Naive thymus-derived CD8-positive, alpha-beta T cell (primary cell): ENCODE measurements at places on chromosomes 7 and 10. TPM values are rescaled to one million over a fixed set of nuclear protein-coding genes. Genes with fewer than 3 reads are reported as not detected.

UNCX gene
- total RNA-seq: not detected

TIMM23B gene
- 30.1 TPM for total RNA-seq

SAP25 gene
- total RNA-seq: 102 TPM

DNA sequence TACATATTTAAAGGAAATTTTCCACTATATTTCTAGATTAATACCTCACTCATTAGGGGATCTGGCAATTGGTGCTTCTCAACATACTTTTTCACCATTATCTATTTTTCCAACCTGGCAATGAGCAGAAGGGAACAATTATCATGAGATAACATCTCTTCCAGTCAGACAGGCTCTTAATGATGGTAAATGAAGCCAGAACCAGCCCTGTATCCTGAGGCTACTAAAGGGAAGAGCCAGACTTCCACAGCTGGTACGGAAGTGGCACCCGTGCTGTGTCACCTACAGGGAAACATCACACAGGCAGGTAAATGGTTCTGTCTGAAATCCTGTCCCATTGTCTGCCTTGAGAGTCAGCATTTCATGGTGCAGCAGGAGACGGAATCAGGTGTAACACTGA, 75.9 kb downstream of the ELMO1 start:
- H3K4me1 ChIP-seq: peaks cover 16% of the 10 kb centered on the region
- H3K36me3 ChIP-seq: peaks cover 22% of the 10 kb centered on the region
- DNase-seq: no peak
- H3K27ac ChIP-seq: peak overlapping the region; percentile 13
- H3K27me3 ChIP-seq: no peaks in the 10 kb centered on the region
- H3K4me3 ChIP-seq: no peak overlapping the region

SPDYE11 gene
- total RNA-seq: not detected

DNA sequence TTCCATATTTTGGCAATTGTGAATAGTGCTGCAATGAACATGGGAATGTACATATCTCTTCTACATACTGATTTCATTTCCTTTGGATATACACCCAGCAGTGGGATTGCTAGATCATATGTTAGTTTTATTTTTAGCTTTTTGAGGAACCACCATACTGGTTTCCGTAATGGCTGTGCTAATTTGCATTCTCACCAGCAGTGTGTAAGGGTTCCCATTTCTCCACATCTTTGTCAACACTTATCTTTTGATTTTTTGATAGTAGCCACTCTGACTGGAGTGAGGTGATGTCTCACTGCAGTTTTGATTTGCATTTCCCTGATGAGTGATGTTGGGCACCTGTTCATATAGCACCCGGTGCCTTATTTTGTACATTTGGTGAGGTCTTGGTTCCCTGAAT, 519.6 kb downstream of the REEP3 start:
- no peak overlapping the region for H3K4me3 ChIP-seq
- H3K36me3 ChIP-seq: no peaks in the 10 kb centered on the region
- H3K27me3 ChIP-seq: peaks cover 6% of the 10 kb centered on the region
- H3K4me1 ChIP-seq: peaks cover 9% of the 10 kb centered on the region

LLCFC1 gene
- total RNA-seq: not detected

PRKAG2 gene
- 63.5 TPM for total RNA-seq
